ENCODE measurements at places on chromosomes 4 and X. TPM values are rescaled to one million over a fixed set of nuclear protein-coding genes. Genes with fewer than 3 reads are reported as not detected.

DNA sequence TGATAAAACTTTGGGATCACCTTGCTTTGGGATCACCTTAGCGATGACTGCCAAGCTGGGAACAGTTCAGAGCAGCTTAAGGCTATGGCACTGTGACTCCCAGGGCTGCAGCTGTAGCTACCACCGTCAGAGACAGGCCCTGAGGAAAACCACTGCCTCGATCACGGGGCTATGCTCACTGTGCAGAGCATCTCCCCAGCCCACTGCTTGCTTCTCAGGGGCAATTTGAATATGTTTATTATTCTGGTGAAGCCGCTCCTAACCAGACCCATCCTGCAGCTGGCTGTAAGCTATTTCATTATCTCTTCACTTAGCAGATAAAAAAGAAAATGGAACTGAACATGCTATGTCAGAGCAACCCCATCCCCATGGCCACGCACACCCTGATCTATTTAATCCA lies 328.5 kb downstream of the EVC2 start:
- no peaks in the 10 kb centered on the region for H3K4me1 ChIP-seq
- H3K36me3 ChIP-seq, result no peaks in the 10 kb centered on the region
- no peak for DNase-seq
- no peak overlapping the region for H3K4me3 ChIP-seq
- H3K27ac ChIP-seq, result no peak overlapping the region

DNA sequence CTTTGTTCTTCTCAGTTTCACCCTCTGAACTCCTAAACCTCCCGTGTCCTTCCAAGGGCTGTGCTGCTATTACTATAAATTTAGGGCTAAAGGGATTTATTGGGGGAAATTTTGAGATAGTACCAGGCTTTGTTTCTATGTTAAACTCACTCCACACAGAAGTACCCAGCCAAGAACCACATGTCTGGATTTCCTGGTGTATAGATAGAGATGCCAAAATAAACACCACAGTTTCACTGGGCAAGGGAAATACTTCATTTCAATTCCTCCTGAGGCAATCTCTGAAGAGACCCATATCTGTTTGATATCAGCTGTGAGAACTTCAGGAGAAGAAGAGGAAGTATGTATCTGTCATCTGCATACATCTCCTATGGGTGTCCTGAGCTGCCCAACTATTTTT lies 21.7 kb upstream of the CLNK start:
- H3K4me1 ChIP-seq, result no peaks in the 10 kb centered on the region
- DNase-seq, result no peak
- no peaks in the 10 kb centered on the region for H3K36me3 ChIP-seq
- no peaks in the 10 kb centered on the region for H3K27me3 ChIP-seq
- H3K27ac ChIP-seq, result no peak overlapping the region

Gene TBC1D25
- total RNA-seq, result 9.7 TPM

DNA sequence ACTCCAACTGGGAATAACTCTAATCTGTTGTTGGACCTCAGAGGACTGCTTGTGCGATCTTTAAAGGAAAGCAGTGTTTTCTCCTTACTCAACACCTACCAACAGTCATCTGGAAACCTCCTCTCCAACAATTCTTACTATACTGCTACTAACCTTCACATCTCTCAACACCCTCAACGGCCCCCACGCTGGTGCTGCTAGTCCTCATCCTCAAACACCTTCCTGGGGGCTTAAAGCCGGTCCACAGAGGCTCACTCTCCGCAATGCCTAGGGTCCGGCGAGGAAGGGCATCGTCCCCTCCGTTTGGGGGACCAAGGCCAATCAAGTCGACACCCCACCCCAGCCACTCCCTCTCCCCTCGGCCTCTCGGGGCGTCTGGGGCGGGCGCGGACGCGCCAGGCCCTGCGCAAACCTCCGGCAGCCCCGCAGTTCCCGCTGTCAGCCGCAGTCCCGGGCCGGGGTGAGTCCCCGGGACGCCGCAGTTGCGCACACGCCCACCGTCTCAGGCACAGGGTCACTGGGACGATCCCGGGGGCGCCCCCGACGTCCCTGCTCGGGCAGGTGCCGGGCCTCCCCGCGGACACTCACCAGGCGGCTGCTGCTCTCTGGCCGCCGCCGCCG lies 418 bp downstream of the TAB3 start:
- H3K4me3 ChIP-seq, result peak overlapping the region; percentile 83
- H3K36me3 ChIP-seq, result no peaks in the 10 kb centered on the region
- H3K4me1 ChIP-seq, result no peaks in the 10 kb centered on the region
- H3K27me3 ChIP-seq, result no peaks in the 10 kb centered on the region
- no peak overlapping the region for H3K27ac ChIP-seq

Gene IKBKG
- total RNA-seq, result 19.8 TPM

Gene TCEAL6
- total RNA-seq, result not detected

DNA sequence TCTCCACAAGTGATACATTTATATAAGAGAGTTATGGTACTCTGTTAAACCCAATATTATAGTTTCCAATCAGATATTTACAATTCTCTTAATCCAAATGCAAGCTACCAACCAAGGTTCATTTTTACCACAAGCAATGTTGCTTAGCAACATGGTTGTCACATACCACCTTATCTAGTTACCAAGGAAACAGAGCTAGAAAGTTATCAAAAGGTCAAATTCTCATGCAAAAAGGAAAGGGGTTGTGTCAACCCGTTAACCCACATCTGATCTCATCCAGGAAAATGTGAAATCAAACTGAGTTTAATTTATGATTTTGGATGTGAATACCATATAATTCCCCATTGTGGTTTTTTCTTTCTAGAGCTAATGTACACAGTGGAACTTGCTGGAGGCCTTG lies 274.1 kb upstream of the MAGEB2 start:
- DNase-seq, result no peak
- H3K27me3 ChIP-seq, result no peaks in the 10 kb centered on the region
- no peak overlapping the region for H3K4me3 ChIP-seq
- no peak overlapping the region for H3K27ac ChIP-seq

- H3K4me1 ChIP-seq, result no peaks in the 10 kb centered on the region
- H3K27me3 ChIP-seq, result no peaks in the 10 kb centered on the region
- peak; percentile 86 for DNase-seq
Observed at GRCh38 chrX:15465896-15466651, 27.1 kb downstream of the PIR start.

DNA sequence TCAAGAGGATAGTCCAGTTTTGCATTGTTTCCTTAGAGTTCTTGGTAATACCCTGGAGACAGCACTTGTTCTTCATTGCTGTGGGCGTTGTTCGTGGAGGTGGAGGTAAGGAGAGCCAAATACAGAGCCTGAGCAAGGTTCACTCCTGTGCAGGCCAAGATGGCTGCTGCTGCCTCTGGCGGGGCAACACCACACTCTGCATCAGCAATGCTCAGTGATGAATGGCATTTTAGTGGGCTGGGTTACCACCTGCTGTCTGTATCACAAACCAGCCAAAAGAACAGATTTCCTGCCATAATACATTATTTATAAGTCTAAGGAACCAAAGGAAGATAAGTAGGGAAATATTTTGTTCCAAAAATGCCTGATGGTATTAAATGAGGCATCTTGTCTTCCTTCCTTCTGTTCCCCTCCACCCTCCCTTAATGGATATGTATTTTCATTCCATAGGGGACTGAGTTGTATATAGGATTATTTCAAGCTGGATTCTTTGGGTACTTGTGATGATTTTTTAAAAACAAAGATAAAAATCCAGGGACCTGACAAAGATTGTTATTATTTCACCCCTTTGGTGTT lies 61.6 kb upstream of the LIMCH1 start:
- H3K4me1 ChIP-seq, result no peaks in the 10 kb centered on the region
- no peaks in the 10 kb centered on the region for H3K27me3 ChIP-seq
- no peaks in the 10 kb centered on the region for H3K36me3 ChIP-seq
- no peak overlapping the region for H3K27ac ChIP-seq
- DNase-seq, result no peak

Gene NR3C2
- 0.77 TPM for total RNA-seq

DNA sequence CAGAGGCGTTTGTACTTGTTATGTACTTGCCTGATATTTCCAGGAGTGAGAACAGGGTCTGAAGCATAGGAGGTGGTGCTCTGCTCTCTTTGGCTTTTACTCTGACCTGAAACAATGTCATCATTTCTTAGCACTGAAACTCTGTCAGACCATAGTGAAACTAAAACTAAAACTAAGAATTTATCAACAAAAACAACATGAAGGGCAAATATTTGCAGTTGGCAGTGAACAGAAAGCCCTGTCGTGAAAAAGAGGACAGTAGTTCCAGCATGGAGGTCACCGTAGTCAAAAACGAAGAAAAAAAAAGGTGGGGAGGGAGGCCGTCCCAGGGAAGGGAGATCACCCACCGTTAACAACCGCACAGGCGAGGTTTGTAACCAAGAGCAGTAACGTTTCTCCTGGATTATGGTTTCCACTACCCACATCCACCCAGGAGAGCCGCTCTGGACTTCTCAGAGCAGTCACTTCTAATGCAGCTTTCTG lies 97.5 kb downstream of the ANK2 start:
- no peaks in the 10 kb centered on the region for H3K36me3 ChIP-seq
- peaks cover 11% of the 10 kb centered on the region for H3K4me1 ChIP-seq
- H3K27me3 ChIP-seq, result no peaks in the 10 kb centered on the region
- no peak overlapping the region for H3K27ac ChIP-seq
- no peak overlapping the region for H3K4me3 ChIP-seq
- no peak for DNase-seq

DNA sequence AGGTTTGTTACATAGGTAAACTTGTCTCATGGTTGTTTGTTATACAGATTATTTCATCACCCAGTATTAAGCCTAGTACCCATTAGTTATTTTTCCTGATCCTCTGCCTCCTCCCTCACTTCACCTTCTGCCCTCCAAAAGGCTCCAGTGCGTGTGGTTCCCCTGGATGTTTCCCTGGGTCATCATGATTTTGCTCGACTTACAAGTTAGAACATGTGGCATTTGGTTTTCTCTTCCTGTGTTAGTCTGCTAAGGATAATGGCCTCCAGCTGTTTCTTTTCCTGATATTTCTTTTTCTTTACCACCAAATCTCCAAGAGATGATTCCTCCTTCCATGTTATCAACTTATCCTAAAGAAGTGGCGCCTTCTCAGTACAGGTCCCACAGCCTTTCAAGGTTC lies 543.1 kb upstream of the ADGRL3 start:
- DNase-seq, result no peak
- no peaks in the 10 kb centered on the region for H3K27me3 ChIP-seq
- no peak overlapping the region for H3K4me3 ChIP-seq
- H3K27ac ChIP-seq, result no peak overlapping the region
- no peaks in the 10 kb centered on the region for H3K36me3 ChIP-seq
- H3K4me1 ChIP-seq, result no peaks in the 10 kb centered on the region

DNA sequence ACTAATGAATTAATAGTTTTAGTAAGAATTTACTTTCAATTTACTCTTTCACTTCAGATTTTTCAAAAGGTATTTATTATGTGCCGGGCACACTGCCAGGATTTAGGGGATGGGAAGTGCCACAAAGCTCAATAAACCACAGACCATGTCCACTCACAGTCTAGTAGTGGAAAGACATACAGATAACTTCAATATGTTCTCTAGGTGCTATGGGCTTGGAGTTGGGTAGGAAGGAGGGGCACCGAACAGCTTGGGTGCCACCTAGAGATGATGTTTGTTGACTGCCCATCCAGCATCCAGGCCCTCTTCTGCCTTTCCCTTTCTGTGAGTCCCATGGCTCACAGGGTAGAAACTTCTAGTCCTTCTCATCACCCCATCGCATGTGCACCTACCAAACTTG lies 17.8 kb downstream of the MFAP3L start:
- H3K27me3 ChIP-seq, result no peaks in the 10 kb centered on the region
- no peak for DNase-seq
- no peak overlapping the region for H3K4me3 ChIP-seq
- H3K27ac ChIP-seq, result no peak overlapping the region
- H3K4me1 ChIP-seq, result peaks cover 12% of the 10 kb centered on the region

- no peak for DNase-seq
- H3K4me1 ChIP-seq, result no peaks in the 10 kb centered on the region
- H3K27me3 ChIP-seq, result no peaks in the 10 kb centered on the region
- H3K36me3 ChIP-seq, result no peaks in the 10 kb centered on the region
- no peak overlapping the region for H3K27ac ChIP-seq
- H3K4me3 ChIP-seq, result no peak overlapping the region
Observed at GRCh38 chr4:91089178-91089577, 962.0 kb downstream of the CCSER1 start.

Gene STAP1
- total RNA-seq, result not detected

Gene GC
- not detected for total RNA-seq

Gene KIT
- total RNA-seq, result 119 TPM

GRCh38 chrX:19593690-19594089 lies 78.4 kb upstream of the MAP3K15 start:
- no peak for DNase-seq
- no peaks in the 10 kb centered on the region for H3K36me3 ChIP-seq
- H3K4me3 ChIP-seq, result no peak overlapping the region
- no peaks in the 10 kb centered on the region for H3K4me1 ChIP-seq

GRCh38 chr4:71648448-71648847 lies 135.4 kb downstream of the GC start:
- H3K4me3 ChIP-seq, result no peak overlapping the region
- no peak overlapping the region for H3K27ac ChIP-seq
- peaks cover 5% of the 10 kb centered on the region for H3K36me3 ChIP-seq
- no peaks in the 10 kb centered on the region for H3K27me3 ChIP-seq

GRCh38 chr4:18756671-18757070 lies 735.1 kb upstream of the LCORL start:
- no peaks in the 10 kb centered on the region for H3K27me3 ChIP-seq
- no peak for DNase-seq
- H3K36me3 ChIP-seq, result no peaks in the 10 kb centered on the region
- H3K27ac ChIP-seq, result no peak overlapping the region
- no peak overlapping the region for H3K4me3 ChIP-seq

- no peaks in the 10 kb centered on the region for H3K36me3 ChIP-seq
- no peaks in the 10 kb centered on the region for H3K27me3 ChIP-seq
- no peak overlapping the region for H3K4me3 ChIP-seq
- DNase-seq, result no peak
- H3K4me1 ChIP-seq, result no peaks in the 10 kb centered on the region
Observed at GRCh38 chr4:150181536-150181935, 103.3 kb downstream of the DCLK2 start.

DNA sequence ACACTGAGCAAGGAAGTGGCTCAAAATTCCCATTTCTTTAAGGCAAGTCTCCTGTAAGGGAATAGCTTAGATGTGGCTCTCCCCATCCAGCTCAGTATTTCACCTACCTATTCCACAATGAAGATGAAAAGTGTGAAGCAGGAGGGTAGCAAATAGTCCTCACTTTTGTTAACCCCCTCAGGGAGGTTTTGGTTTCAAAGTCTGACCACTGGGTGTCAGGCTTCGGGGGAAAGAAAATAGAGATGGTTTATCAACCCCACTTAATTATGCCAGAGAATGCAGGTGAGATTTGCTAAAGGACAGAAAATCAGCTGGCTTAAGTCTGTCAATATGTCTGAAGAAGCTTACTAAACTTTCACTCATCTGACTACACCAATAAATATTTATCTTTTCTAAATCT lies 69.5 kb downstream of the DHX15 start:
- no peak overlapping the region for H3K4me3 ChIP-seq
- peaks cover 46% of the 10 kb centered on the region for H3K36me3 ChIP-seq
- H3K27me3 ChIP-seq, result no peaks in the 10 kb centered on the region
- no peak overlapping the region for H3K27ac ChIP-seq

Gene MEPE
- 0.82 TPM for total RNA-seq

Gene PSAPL1
- total RNA-seq, result 0.70 TPM

Measured in endodermal cell (in vitro differentiated cells).